Activated T-helper 2 cell treated with anti-CD3 and anti-CD28 coated beads, Interferon-gamma antibody, Interleukin-2, Interleukin-4, amounts not matched to agents 10 μg/mL and 5 μg/mL and 100 μg/mL, durations not matched to agents 14 hours and 24 hours and 36 hours (primary cell): ENCODE measurements at places on chromosomes 2 and 18.

DNA sequence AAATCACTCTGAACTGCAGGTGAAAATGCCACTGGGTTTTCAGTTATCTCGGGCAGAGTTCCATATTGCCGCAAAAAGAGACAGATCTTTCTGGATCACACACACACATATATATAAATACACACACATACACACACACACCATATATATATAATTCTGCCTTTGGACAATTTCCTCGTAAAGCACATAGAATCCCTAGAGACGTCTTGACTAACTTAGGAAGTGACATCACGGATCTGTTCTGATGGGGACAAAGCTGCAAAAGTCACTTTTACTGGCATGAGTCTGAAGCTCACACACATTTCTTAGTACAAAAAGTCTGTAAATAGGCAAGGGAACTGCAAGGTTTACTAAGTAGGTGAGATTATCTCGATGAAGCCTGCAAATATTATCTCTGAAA, 28.6 kb upstream of the MBOAT2 start:
- DNase-seq, result no peak

- DNase-seq, result no peak
Measured at GRCh38 chr2:108911807-108912628, 77.0 kb downstream of the EDAR start.

DNA sequence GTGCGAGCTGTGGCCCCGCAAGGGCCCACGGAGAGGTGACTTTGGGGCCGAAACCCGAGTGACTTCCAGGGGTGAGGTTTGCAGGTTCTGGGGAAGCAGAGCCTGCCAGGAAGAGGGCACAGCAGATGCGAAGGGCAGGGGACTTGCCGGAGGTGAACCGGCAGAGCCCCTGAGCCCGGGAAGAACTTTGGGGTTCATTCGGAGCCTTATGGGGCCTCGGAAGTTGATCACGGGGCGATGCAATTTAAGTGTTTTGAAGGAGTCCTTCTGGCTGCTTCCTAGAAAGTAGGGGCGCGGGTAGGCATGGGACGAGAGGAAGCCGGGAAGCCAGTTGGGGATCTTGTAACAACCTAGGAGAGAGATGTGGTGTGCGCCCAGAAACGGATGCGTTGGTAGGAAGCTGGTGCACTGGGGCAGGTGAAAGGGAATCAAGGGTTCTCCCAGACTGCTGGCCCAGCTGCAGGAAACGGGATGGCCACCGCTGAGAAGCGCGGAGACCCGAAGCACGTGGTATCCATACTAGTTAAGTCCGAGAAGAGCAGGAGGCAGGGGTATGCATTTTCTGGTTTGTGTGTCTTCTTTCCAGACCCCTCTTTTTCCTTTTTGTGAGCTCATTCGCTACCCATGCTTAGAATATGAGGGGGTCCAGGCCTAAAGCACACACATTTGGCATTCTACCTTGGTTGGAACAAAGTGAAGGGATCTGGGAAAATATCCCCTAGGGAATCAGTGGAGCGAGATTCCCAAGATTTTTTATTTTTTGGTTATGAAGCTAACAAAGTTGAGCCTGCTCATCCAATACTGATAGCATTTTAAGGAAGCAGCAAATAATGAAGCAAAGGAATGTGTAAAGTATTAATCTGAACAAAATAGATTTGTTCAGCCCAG, 758 bp downstream of the SCLY start:
- no peak for DNase-seq

DNA sequence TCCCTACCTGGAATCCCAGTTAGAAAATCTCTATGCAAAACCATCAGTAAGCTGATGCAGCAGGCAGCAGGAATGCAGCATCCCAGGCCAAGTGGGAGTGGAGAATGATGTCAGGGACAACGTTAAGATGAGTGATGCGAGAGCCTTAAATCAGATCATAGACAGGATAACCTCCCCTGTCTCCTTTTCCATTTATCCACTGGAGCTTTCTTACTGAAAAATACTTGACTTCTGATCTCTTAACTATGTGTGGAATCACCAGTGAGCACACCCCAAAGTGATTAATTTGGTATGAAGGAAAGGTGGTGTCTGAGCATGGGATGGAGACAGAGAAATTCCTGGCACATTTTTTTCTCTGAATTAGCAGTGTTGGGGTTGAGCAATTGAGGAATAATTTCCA, 98.0 kb downstream of the RND3 start:
- DNase-seq, result no peak

DNA sequence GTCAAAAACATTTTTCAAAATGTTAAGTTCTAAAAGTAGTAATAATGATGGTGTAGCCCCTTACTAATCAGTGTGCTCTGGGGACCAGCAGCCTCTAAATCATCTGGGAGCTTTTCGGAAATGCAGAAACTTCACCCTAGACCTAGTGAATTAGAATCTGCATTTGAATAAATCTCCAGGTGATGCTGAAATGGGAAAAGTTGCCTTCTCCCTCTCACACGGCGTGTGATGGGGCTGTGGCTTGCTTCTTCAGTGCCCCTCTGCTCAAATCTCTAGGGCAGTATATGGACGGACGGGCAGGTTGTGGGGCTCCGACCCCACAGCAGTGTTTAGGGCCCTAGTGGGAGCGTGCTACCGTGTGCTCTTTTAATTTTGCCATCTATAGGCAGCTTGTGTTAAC, 368.6 kb downstream of the GALNT13 start:
- no peak for DNase-seq

DNA sequence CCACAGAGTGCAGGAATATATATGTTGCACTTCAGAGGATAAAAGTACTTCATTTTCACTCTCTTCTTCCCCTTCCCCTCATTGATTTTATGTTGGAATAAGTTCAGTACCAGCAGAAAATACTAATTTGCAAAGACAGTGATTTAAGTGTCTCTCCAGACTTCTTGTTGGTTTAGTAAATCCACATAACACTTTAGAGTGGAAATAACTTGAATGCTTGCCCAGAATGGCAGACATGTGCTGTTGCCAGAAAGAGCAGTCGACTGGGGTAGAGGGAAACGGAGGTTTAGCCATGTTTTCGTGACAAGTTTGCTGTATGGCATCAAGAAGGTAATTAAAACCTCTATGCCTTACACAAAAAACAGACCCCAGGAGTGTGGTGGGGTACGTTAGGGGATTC, 246.0 kb upstream of the CXCR4 start:
- no peak for DNase-seq

DNA sequence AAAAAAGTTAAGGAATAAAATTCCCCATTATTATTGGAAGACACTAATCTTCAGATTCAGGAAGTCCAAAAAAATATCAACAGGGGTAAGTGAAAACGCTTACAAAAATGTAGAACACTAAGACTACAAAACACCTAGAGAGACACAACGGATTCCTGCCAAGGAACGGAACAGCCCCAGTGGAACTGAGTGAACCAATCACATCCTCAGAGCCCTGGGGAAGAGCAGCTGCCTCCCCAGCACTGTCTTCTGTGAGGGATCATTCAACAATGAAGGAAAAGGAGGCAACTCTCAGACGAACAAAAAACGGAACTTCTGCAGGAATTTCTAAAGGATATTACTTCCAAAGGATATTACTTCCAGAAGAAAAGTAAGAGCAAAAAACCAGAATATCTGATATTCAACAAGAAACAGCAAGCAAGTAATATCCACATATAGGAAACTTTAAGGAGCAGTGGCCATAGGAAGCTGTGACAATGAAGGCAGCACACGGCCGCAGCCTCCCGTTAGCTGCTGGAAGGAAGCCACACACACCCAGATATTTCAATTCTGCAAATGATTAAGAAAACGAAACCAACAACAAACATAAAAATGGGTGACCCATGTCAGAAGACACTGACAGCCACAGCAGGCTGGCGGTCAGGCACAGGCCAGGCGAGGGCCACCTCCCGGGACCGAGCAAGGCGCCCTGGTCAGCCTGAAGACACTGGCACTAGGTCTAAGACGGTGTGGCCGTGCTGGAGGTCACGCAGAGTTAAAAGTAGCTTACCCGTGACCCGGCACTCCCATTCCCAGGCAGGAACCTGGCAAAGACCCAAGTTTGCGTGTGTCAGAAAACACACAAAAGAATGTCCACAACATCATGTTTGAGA, 81.8 kb downstream of the HDAC4 start:
- no peak for DNase-seq

GRCh38 chr18:46211816-46212215, 107.6 kb downstream of the HAUS1 start:
- no peak for DNase-seq

- no peak for DNase-seq
Measured at GRCh38 chr2:168180483-168180882, 66.9 kb downstream of the STK39 start.

- no peak for DNase-seq
Measured at GRCh38 chr2:104862058-104862941, 8.4 kb downstream of the POU3F3 start.

DNA sequence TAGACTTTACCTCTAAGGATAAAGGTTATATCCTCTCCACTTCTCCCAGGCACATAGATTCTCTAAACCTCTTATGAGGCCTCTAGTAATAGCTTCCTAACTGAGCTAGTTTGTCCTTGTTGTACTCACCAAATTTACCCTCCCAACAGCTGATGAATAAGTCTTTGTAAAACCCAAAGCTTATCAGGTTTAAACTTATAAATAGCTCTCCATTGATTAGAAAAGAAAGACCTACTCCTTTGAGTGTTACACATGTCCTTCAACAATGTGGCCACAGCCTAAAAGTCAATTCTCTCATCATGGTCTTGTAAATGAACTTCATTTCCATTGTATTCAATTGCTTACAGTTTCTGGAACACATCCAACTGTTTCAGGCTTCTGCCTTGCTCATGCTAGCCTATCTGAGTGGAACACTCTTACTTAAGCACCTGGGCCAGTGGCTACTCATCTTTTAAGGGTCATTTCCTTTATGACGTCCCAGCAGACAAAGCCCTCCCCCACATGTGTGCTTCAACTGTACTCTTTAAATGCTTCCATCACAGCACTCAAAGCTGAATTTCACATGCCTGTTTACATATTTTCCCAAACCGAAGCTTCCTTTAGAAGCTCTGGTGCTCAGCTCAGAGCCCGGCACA, 131.6 kb downstream of the CDH2 start:
- DNase-seq, result no peak

DNA sequence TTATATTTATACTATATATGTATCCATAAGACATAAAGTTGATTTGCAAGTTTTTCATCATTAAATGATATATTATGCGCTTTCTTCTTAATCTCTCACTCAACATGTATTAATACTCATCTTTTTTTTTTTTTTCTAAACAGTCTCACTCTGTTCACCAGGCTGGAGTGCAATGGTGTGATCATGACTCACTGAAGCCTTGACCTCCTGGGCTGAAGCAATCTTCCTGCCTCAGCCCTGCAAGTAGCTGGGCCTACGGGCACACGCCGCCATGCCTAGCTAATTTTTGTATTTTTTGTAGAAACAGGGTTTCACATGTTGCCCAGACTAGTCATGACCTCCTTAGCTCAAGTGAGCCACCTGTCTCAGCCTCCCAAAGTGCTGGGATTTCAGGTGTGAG, 51.4 kb upstream of the MAP4K3 start:
- DNase-seq, result no peak

GRCh38 chr2:241008711-241009121, 10.3 kb downstream of the SNED1 start:
- DNase-seq, result no peak

DNA sequence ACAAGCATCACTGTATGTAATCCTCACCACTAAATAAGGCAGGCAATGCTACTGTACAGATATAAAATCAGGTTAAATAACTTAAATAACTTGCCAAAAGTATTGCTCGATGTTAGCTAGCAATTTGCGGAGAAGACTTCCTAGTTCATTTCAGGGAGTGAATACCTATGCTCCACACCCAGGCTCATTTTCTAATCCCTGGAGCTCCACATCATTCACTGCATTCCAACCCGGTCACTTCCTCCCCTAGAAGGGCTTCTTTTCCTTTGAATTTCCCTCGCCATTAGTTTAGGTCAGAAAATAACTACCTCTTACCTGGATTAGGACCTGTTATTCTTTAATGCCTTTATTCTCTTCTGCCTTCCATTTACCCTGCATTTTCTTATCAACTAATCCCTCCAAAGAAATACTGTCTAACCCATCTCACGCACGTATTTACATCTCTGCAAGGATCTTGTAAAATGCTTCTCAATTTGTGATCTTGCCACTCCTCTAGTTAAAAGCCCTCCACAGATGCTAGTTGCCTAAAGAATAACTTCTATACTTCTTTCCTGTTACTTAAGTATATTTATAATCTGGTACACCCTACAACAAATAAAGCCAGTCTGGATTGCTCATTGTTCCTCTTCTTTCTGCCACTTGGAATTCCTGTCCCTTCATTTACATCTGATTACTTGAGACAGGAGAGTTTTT, 599.8 kb downstream of the NRXN1 start:
- no peak for DNase-seq

- no peak for DNase-seq
Measured at GRCh38 chr2:221480163-221480562, 91.9 kb downstream of the EPHA4 start.

GRCh38 chr2:177419274-177419673, 26.7 kb downstream of the AGPS start:
- no peak for DNase-seq

DNA sequence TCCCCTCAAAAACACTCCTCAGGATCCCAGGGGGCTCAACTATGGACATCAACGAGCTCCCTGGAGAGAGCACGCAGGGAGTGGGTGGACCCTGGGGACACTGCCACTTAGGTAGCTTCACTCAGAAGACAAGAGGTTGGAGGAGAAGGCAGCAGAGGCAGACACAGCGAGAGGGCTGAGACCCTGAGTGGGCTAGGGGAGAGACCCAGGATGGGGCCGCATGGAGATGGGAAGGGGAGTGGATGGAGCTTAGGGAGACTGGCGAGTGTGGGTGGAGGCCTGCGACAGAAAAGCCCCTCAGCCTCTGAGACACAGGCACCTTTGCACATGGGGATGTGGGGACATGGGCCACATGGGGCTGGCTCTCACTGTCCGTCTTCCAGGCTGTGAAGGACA, 70.9 kb downstream of the ASB1 start:
- no peak for DNase-seq

GRCh38 chr2:121532894-121533293, 2.2 kb downstream of the RNU4ATAC start:
- no peak for DNase-seq

- no peak for DNase-seq
Measured at GRCh38 chr2:195912079-195912478, 156.6 kb downstream of the DNAH7 start.

GRCh38 chr2:158835431-158835830, 40.3 kb downstream of the DAPL1 start:
- no peak for DNase-seq

- DNase-seq, result no peak
Measured at GRCh38 chr2:152571048-152571766, 146.1 kb downstream of the PRPF40A start.

GRCh38 chr18:48721312-48721711, 182.5 kb downstream of the CTIF start:
- no peak for DNase-seq

- no peak for DNase-seq
Measured at GRCh38 chr2:33373986-33374385, 102.5 kb upstream of the RASGRP3 start.

DNA sequence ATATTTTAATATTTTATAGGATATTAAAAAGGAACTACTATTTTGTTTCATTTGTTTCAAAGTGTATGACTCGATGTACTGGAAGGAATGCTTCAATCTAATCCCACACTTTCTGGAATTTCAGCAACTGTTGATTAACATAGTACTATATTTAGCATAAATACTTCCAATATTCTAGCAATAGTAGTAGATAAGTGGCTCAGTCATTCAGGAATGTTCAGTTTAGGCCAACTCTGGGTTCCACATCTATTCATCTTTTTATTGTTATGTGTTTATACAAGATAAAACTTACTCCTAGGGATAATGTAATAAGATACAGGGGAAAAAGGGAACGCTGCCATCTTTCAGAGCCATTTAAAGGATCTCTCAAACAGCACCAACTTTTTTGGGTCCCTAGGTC, 22.3 kb upstream of the ORC2 start:
- no peak for DNase-seq

GRCh38 chr2:35784777-35785176, 570.8 kb upstream of the CRIM1 start:
- no peak for DNase-seq
